NCI-H345 (cell line): ENCODE measurements at places on chromosomes 3 and 15.

DNA sequence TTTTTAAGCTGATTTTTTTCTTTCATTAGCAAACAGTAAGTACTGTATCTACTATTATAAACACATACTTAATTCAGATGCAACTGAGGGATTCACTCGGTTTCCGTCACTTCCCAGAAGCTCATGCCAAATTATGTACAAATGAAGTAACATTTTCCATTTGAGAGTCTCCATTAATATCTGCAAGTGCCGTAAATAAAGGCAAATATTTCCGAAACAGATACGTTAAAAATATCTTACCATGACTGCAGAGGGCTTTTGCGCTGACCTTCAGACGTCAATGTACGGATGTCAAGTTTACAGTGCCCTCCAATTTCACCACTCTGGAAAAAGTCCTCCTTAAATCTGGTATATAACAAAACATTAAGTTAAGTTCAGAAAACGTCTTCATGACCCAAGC lies 9.3 kb downstream of the EOGT start:
- no peak for DNase-seq

GRCh38 chr3:3855056-3855455 lies 55.8 kb downstream of the LRRN1 start:
- no peak for DNase-seq

DNA sequence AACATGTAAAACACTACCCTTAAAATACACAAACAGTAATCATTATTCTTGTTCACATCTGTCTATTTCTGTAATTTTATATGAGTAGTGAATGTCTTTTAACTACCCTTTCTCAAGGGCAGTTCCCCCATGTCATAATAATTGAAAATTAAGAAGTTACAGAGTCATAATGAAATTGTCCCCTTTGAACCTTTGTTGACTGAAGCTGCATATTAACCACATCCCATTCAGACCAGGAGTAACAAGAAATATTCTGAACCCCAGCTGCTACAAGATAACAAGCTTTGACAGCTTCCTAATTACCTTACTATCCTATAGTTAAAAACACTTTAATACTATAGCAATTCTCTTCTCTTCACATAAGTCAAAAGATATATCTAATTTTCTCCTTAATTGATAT lies 635.9 kb upstream of the SUCLG2 start:
- DNase-seq, result no peak

DNA sequence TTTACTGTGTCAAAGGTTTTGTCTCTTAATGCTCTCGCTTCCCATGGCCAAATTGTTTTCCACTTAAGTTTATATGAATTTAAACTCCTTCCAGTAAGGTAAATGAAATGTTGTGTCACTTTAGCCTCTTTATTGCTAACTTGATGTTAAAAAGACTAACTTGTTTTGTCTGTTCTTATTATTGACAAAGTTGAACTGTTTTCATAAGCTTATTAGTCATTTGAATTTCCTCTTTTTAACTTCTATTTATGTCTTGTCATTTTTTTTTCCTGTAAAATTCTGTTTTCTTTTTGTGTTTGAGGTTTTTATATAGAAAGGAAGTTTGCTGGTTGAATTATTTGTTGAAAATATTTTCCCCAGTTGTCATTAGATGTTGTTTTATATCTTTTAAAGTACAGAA lies 25.8 kb downstream of the FAM98B start:
- DNase-seq, result no peak

- no peak for DNase-seq
These were observed 7.1 kb downstream of the RMDN3 start for GRCh38 chr15:40747685-40748631.

DNA sequence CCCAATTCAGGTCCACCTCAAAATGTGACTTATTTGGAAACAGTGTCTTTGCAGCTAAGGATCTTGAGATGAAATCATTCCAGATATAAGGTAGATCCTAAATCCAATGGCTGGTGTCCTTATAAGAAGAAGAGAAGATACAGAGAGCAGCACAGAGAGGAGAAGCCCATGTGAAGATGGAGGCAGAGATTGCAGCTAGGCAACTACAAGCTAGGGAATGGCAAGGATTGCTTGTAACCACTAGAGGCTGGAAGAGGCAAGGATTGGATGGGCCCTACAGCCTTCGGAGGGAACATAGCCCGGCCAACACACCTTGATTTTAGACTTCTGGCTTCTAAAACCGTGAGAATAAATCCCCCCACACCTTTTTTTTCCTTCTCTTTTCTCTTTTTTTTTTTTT lies 38.5 kb downstream of the SYN2 start:
- no peak for DNase-seq

- DNase-seq, result no peak
These were observed 65.3 kb downstream of the IGF1R start for GRCh38 chr15:98713585-98714001.

DNA sequence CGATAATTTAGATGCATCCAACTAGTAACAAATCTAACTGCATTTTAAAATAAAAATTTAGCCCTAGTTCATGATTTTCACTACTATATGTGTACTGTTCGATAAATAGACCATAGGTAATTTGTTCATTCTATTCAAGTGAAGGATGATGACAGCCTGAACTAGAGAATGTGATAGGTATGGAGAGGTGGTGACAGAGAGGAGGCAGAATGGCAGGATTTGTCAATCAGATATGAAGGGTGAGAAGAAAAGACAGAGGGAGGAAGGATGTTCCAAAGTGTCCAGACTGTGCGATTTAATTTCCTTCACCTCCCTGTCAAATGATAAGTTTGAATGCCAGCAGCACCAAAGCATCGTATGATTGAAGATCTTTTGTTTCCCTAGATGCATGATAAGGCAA lies 31.6 kb downstream of the BCL2A1 start:
- DNase-seq, result no peak

DNA sequence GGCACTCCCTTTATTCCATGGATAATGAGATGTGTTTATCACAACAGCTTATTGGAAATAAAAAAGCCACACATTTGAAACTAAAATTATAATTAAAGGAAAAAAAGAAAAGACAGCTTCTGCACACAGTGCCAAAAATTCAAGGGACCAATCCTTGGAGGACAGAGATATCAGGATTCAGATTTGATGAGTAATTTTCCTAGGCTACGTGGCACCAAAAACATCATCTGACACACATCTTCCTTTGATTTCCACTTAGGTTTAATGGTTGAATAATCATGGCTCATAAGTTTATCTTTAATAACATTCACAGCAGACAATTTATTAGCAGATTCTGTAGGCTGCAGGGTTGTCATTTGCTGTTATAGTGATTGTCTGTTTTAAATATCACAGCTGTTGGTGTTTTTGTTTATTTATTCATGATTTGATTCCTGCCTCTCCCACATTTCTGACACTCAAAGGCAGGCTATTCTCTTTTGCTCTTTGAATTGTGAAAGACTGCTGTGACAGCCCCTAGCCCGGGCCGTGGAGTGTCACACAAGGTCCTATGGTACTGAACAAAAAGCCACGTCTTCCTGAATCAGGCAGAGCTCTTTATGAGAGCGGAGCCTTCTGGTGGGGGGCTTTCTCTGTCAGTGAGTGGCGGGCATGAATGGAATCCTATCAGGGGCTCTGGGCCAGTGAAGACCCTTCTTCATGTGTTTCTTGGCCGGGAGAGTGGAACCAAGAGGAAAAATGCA lies 708.5 kb downstream of the SQOR start:
- DNase-seq, result peak; percentile 8

- peak; percentile 64 for DNase-seq
These were observed 27.0 kb upstream of the SFMBT1 start for GRCh38 chr3:53072653-53073552.

DNA sequence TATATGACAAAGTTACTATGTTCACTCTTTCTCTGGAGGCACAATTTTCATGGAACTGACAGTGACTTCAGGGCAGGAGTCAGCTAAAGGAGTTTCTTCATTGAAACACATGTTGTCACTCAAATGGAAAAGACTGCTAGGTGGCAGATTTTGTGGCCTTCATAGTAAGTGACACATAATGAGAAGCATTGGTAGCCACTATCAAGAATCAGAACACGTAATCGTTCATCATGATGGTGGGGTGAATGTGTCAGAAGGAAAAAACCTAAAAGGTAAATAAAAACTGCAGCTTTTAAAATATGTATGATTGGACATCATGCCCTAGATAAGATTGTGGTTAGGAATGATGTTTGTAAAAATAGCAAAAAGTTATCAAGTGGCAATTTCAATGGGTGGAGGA lies 1491.0 kb downstream of the SI start:
- no peak for DNase-seq

- no peak for DNase-seq
These were observed 39.6 kb upstream of the TRAK1 start for GRCh38 chr3:42051384-42052131.

GRCh38 chr3:55203546-55203945 lies 275.7 kb upstream of the LRTM1 start:
- DNase-seq, result no peak

DNA sequence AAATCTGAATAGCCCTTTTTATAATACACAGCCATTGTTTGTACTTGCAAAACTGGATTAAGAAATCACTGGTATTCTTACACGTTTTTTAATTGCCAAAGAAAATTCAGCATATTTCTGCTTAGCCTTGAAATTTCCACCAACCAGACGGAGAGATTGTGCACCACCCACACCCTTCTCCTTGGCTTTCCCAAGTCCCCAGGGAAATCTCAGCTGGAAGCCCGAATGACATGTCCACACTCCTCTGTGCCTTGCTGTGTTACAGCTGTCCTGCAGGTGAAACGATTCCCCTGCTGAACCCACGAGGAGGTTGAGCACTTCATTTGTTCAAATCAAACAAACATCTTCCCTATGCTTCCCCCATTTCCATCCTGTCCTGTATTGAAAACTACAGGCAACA lies 49.6 kb upstream of the PPARG start:
- no peak for DNase-seq

- no peak for DNase-seq
These were observed 11.5 kb downstream of the FEZF2 start for GRCh38 chr3:62361824-62362223.

GRCh38 chr15:59170295-59171066 lies 36.2 kb upstream of the LDHAL6B start:
- peak; percentile 66 for DNase-seq

GRCh38 chr15:66982816-66983215 lies 82.6 kb upstream of the SMAD3 start:
- no peak for DNase-seq

DNA sequence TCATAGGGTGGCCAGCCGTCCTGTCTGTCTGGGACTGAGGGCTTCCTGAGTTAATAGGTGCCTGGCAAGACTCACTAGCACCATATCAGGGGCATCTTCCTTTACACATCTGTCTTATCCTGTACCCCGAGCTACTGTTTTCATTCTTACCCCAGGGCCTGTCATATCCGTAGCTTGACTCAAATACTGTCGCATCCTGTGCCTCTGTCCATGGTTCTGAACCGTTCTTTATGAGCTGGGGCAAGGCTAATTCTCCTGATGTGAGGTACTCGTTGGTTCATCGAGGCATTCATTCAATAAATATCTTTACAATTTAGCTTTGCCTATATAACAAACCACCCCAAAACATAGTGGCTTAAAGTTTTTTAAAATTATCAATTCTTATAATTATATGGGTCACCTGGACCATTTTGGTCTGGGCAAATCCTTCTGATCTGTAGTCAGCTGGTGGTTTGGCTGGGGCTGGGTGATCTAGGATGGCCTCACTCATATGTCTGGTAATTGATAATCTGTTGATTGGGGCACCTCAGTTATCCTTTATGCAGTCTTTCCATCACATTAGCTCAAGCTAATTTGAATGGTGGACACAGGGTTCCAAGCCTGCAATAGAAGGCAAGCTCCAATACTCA lies 121.2 kb downstream of the TLE3 start:
- DNase-seq, result no peak

DNA sequence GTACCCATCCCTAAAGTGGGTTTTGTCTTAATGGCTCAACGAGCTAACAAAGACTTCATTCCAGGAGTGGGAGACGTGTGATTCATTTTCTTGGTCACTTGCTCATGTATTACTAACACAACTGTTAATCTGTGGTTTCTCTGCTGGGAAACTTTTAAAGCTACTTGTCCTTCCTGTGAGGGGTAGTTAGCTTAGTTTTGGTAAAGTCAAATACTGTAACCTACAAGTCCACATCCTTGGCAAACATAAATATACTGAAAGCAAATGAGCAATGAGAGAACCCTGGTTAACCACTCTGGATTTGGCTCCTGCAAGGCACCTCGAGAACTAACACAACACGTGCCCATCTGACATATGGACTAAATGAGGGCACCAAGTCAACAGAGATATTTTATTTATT lies 19.9 kb downstream of the NOX5 start:
- no peak for DNase-seq

DNA sequence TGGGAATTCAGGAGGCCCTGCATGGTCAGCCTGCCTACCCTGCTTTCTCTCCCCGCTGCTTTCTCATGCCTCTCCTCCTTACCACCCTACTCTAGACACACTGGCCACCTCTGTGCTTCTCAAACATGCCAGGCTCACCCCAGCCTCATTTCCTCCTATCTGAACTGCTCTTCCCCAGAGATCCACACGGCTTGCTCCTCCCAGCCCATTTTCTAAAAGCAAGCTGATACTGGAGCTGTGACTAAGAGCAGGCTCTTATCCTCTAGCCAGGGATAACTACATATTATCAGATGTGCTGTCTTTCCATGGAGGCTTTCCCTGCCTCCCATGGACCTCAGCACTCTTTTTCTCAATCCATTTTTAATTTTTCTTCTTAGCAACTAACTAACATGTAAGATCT lies 85.9 kb downstream of the BOC start:
- DNase-seq, result no peak

GRCh38 chr3:54066253-54066652 lies 56.1 kb upstream of the CACNA2D3 start:
- no peak for DNase-seq

DNA sequence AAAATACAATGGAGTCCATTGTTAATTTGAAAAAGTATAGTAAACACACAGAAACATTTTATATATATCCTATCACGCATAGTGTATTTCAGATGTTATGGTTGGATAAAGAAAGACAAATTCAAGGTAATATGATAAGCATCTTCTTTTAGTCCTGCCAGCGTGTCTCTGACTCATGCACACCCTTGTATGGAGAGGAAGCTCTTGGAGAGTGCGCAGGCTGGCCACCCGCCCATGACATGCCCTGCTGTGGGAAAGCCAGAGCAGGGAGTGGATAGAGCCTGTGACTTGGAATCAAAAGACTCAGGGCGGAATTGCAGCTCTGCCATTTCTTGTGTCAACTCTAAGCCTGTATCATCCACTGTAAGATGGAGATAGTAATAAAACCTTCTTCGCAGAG lies 23.0 kb upstream of the COPG1 start:
- no peak for DNase-seq

DNA sequence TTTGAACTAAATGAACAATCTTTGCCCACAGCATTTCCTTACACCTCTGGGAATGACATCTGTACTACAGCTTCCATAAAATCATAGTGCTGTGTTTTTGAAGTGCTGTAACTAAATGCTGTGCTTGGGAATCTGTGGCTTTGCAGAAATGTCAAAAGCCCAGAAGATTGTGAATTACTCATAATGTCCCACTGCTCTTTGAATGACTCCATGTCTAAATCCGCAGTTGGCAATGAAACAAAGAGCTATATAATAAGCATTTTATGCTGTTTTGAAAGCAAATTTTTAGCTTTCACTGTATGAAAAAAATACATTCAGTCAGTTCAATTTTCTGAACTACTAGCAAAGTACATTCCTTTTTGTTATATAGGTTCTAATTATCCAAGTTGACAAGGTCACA lies 88.6 kb upstream of the ADAMTS17 start:
- no peak for DNase-seq

- DNase-seq, result no peak
These were observed 9.5 kb downstream of the CHSY1 start for GRCh38 chr15:101242160-101242998.

GRCh38 chr3:70631716-70632307 lies 319.4 kb upstream of the MDFIC2 start:
- no peak for DNase-seq
